ENCODE measurements at places on chromosomes 3 and 15. TPM values are rescaled to one million over a fixed set of nuclear protein-coding genes. Genes with fewer than 3 reads are reported as not detected.

DNA sequence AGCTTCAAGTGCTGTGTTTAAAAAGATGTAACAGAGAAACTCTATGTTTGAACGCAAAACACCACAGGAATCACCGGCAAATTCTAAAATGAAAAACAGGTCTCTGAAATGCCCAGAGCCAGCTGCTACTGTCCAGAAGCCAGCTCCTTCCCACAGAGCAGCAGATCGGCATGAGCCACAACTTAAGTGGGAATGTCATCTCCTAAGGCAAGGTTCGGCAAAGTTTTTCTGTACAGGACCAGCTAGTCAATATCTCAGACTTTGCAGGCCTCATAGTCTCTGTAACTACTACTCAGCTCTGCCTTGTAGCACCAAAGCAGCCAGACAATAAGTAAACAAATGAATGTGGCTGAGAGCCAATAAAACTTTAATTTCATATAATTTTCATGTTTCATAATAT lies 4.9 kb downstream of the PLOD2 start:
- H3K36me3 ChIP-seq: no peaks in the 10 kb centered on the region
- peak overlapping the region; percentile 66 for H3K27ac ChIP-seq
- no peak for DNase-seq
- H3K4me1 ChIP-seq: peaks cover 43% of the 10 kb centered on the region
- H3K27me3 ChIP-seq: no peaks in the 10 kb centered on the region

DNA sequence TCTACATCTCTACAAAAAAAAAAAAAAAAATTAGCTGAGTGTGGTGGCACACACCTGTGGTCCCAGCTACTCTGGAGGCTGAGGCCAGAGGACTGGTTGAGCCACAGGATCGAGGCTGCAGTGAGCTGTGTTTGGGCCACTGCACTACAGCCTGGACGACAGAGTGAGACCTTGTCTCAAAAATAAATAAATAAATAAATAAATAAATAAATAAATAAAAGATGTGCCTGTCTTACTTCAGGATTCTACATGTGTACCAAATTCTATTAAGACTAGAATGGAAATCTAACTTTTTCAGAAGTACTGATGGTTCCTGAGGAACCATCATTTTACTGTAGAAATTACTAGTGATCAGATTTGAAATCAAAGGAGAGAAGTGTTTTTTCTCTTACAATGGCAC lies 51.9 kb downstream of the TTBK2 start:
- H3K36me3 ChIP-seq: no peaks in the 10 kb centered on the region
- DNase-seq: no peak
- H3K4me1 ChIP-seq: no peaks in the 10 kb centered on the region
- no peak overlapping the region for H3K27ac ChIP-seq

- no peak overlapping the region for H3K27ac ChIP-seq
- H3K36me3 ChIP-seq: no peaks in the 10 kb centered on the region
- H3K27me3 ChIP-seq: no peaks in the 10 kb centered on the region
- H3K4me1 ChIP-seq: no peaks in the 10 kb centered on the region
- no peak for DNase-seq
These were observed 31.7 kb upstream of the THUMPD3 start for GRCh38 chr3:9331171-9331570.

GRCh38 chr3:16513141-16514020 lies at the start of gene RFTN1:
Gene RFTN1 (minus strand): TSS chr3:16513699. CDS start chr3:16493869, 19,830 bp downstream.
- H3K4me3 ChIP-seq: peak within 1 kb of the TSS; percentile 83
- H3K27ac ChIP-seq: peak within 1 kb of the TSS; percentile 90
- DNase-seq: peak; percentile 92
- peaks cover 80% of the 10 kb centered on the region for H3K4me1 ChIP-seq

- DNase-seq: no peak
- H3K4me1 ChIP-seq: no peaks in the 10 kb centered on the region
These were observed 316.6 kb downstream of the NTRK3 start for GRCh38 chr15:87939848-87940457.

DNA sequence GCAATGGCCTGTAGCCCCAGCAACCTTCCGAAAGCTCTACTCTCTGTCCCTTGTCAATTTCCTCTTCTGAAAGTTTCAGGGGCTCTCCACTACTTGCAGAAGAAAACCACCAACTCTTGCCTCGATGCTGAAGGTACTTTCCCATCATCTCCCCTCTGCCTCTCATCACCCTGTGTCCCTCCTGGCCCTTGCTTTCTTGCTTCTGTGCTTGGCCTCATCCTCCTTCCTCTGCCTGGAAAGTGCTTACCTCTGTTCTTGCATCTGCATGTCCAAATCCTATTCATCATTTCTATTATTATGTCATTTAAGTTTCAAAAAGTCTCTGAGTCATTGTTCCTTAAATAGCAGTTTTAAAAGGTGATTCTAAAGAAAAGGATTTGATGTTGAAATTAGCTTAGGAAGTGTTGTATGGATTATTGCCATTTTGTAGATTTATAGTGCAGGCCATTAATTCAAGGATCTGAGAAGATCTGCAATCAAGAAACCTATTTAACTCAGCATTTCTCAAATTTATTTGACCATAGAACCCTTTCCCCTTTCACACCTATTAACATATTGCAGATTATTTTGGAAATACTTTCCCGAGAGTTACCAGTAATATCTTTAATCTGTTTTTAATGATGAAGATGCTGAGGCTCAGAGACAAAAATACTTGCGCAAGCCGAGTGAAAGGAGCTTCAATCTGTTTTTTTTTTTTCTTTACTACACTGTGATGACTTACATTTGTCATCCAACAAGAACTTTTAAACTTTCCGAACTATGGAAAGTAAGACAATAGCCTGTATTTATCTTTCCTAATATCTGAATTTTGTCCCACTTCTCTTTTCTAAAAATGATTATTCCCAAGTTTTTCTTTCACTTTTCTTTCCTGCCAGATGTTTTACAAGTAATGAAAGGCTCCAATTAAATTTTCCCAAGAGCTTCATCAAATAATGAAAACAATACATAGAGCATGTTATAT lies 22.3 kb upstream of the CFAP161 start:
- H3K36me3 ChIP-seq: no peaks in the 10 kb centered on the region
- no peaks in the 10 kb centered on the region for H3K4me1 ChIP-seq
- H3K27me3 ChIP-seq: peaks cover 8% of the 10 kb centered on the region

The IGSF11 gene
- polyA plus RNA-seq: 0.05 TPM

GRCh38 chr3:78726545-78726944 lies 1041.3 kb downstream of the ROBO1 start:
- H3K4me3 ChIP-seq: no peak overlapping the region
- no peak for DNase-seq
- no peaks in the 10 kb centered on the region for H3K27me3 ChIP-seq
- no peaks in the 10 kb centered on the region for H3K4me1 ChIP-seq
- no peaks in the 10 kb centered on the region for H3K36me3 ChIP-seq
